ENCODE measurements at places on chromosomes 3 and 15.

DNA sequence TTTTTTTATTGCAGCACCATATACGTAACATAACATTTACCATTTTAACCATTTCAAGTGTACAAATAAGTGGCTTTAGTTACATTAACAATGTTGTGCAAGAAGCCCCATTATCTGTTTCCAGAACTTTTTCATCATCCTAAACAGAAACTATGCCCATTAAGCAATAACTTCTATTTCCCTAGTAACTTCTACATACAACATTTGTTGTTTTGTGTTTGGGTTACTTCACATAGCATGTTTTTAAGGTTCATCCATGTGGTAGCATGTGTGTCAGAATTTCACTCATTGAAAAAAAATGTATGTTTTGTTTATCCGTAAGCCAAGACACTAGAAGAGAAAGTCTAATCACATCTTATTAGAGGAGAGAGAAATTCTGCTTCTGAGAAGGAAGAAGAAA, 450.5 kb upstream of the PDZRN3 start:
- DNase-seq, result no peak

- DNase-seq, result no peak
Observed at GRCh38 chr3:181770296-181770695, 58.6 kb downstream of the SOX2 start.

- DNase-seq, result no peak
Observed at GRCh38 chr3:170330366-170330765, 27.1 kb upstream of the SKIL start.

DNA sequence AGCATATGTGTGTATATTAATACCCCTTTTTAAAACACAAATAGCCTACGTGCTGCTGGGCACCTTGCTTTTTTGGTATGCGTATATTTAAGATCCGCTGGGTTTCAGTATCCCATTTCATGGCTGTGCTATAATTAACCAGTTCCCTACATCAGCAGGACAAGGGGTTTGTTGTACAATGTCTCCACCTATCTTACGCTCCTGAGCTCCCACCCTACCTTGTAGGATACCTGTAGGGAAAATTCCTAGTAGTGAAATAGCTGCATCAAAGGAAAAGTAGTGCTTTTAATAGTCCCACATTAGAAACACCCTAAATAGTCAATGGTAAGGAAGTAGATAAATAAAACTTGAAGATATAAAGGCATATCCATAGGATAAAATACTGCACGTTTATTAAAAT, 1.4 kb downstream of the MAP6D1 start:
- no peak for DNase-seq

DNA sequence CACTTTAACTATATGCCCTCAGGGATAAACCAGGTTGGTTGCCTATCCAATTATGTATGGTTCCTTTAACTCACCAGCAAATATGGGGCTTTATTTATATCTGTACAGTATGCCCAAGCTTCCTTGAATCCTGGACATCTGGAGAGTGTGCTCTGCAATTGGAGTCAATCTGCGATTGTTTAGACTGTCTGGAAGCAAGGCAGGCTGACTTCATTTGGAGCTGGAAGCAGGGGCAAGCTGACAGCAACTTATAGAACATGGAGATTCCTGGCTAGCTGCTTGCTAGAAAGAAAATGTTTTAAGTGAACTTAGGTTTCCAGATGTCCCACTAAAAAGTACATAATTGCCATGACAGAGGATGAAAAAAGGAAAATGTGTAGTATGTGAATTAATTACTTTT, 63.7 kb upstream of the TPRG1 start:
- DNase-seq, result no peak

DNA sequence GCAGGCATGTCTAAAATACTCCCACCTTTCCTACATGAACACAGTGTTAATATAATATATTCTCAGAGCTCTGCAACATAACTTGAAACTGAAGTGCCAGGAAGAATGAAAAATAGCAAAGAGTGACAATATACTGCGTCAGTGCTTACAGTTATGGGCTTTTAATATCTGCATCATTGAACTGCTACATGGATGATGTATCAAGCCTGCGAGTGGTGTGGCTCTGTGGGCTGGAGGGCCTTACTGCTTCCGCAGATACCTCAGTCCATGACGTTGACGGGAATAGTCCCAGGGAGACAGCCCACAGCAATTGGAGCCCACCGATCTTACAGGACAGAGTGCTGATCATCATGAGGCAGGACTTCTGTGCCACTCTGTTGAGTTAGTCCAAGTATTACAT, 727.0 kb downstream of the NR2F2 start:
- DNase-seq, result no peak

DNA sequence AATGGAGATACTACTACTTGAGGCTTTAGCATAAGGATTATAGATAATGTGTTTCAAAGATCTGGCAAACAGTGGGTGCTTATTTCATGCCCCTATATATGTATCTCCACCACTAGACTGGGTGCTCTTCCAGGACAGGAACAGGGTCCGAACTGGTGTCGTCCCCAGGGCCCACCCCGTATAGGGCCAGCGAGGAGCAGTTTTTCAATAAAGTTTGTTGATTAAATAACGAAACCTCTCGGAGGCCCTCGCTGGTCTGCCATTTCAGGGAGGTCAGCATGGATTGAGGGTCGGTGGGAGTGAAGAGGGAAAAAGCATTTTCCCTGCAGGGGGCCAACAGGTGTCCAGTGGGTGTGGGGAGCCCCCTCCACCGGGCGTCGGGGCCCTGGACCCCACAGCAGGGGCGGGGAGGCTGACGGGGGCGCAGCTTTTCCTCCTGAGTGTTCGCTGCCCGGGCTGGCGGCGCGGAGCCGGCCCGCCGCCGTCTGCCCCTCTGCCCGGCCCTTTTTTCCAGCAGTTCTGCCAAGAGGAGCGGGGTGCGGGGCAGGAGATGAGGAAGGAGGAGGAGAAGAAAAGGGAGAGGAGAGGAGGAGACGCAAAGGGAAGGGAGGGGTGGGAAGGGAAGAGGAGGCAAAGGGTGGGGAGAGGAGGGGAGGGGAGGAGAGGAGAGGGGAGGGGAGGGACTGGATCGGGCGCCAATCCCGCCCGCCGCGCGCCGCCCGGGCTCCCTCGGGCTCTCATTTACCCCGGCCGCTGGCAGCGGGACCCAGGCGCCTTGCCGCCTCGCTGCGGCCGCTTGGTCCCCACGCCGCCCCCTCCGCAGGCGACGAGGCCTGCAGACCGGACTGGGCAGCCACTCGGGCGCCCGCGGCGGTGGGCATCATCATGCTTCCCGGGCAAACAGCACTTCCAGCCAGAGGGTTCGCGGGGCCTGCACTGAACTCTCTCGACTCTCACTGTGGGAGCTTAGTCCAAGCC, 66.3 kb downstream of the ISG20 start:
- no peak for DNase-seq

- no peak for DNase-seq
Observed at GRCh38 chr15:77097248-77097721, 26.4 kb upstream of the TSPAN3 start.

DNA sequence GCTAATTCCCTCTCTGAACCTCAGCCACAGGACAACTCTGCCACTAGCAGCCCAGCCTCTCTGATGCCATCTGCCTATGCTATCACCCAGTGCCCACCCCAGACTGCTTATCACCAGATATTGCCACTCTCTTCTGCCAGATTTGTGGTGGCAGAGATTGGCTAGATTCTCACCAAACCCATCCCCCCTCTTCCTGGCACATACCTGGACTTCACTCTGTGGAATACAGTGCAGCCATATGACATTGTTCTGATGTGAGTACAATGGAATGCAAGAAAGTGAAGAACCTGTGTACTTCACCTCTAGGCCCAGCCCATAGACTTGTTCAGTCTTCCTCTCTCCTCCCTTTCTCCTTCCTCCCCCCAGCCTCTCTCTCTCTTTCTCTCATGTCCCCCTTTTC, 46.9 kb upstream of the NTRK3 start:
- DNase-seq, result no peak

GRCh38 chr15:82977076-82977475, 8.9 kb upstream of the RAMAC start:
- no peak for DNase-seq

DNA sequence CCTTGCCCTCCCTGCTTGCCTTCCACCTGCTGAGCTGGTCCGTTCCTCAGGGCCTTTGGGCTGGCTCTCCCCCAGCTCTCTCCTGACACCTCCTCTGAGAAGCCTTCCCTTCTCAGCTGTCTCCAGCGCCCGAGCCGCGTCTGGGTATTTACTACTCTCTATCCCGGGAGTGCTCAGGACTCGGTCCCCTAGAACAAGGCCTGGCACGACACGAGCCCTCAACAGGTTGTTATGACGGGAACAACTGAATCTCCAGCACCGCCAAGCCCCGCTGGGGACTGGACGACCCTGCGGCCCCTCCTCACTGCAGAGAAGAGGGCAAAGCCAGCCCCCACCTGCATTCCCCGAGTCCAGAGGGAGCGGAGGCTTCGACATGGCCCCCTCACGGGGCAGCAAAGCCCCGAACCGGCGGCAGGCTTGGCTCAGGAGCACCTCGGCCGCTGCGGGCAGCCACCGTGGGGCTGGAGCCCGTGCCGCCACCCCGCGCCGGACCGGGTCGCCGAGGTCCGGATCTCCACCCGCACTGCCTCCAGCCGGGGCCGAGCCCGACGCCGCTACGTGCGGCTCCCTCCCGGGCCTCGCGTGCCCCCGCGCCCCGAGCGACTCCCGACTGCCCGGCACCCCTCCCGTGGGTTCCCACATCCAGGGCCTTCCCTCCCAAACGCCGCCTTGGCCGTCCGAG, 792 bp downstream of the TPRA1 start:
- no peak for DNase-seq

DNA sequence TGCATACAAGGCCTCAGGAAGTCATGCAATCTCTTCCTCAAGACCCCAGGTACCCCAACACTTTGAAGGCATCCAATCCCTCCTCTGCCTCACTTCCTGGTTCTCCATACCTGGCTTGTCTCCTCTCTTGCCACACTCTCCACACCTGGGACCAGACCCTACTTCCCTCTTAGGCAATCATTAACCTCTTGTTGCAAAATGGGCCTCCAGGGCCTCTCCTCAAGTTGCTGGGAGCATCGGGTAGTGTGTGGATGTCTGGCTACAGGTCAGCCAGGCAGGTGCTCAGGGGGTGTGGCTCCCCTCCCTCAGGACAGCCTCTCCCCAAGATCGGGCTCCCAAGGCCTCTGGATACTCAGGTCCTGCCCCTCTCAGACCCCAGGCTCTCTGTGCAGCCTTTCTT, 8.6 kb downstream of the PLA2G4E start:
- no peak for DNase-seq

DNA sequence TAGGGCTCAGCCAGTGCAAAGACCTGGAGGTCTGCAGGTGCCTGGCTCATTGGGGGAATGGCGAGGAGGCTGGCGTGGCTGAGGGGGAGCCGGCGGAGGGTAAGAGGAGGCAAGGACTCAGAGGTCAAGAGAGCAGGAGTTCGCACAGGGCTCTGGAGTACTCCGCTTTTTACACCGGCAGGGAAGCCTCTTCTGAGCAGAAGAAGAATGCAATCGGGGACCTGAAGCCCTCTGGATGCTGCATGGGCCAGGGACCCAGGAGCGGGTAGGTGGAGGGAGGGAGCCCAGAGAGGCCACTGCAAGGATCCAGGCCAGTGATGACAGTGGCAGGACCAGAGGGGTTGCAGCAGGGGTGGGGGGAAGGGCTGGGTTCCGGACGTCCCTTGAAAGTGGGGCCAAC, 70.4 kb upstream of the TAMM41 start:
- no peak for DNase-seq

GRCh38 chr3:165883863-165884478, 46.7 kb upstream of the BCHE start:
- no peak for DNase-seq

DNA sequence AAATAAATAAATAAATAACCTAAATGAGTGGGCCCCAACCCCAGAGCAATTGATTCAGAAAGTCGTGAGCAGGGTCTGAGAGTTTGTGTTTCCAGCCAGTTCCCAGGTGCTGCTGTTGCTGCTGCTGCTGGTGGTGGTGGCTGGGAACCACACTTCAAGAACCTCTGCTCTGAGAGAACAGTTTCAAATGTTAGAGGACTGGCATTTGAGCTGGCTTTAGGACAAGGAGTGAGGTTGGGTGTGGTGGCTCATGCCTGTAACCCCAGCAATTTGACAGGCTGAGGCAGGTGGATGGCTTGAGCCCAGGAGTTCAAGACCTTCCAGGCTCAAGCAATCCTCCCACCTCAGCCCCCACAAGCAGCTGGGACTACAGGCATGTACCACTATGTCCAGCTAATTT, 123.1 kb upstream of the UBE2E1 start:
- DNase-seq, result no peak

GRCh38 chr3:108090049-108090700, 656 bp downstream of the CD47 start:
- peak; percentile 56 for DNase-seq

DNA sequence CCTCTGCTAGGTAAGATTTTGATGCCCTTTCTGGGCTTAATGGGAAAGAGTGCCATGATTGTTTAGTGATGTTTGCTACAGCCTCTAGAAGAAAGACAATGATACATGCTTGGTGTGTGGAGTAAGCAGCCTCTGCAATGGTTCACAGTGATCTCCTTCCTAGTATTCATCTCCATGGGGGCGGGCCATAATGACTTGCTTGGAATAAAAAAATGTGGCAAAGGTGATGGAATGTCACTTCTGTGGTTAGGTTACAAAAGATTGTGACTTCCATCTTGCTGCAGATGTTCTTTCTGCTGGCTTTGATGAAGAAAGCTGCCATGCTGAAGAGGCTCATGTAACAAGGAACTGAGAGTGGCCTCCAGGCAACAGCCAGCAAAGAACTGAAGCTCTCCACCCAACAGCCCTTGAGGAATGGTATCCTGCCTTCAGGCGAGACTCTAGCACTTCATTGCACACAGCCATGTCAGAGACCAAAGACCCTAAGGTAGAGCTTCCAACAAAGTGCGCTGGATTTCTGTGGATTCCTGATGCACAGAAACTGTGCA, 139.1 kb upstream of the LRIG1 start:
- no peak for DNase-seq

GRCh38 chr3:49647741-49648140, 26.4 kb upstream of the APEH start:
- DNase-seq, result no peak

DNA sequence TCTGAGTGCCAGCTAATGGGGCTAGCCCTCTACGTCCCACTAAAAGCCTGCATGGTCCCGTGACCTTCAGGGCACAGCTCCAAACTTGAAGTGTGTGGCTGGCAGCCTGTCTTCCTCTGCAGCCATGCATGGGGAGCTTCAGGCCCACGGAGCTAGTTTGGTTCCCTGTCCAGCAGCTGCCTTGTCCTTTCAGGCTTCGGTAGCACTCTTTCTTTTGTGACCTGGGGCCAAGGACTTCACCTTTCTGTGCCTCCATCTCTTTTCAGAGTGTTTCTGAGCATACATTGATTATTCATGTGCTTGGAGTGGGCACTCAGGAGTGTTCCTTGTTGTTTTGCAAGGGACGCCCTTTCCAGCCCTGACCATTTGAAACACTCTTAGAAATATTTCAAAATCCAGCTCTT, 155.2 kb downstream of the DNAJB8 start:
- no peak for DNase-seq

DNA sequence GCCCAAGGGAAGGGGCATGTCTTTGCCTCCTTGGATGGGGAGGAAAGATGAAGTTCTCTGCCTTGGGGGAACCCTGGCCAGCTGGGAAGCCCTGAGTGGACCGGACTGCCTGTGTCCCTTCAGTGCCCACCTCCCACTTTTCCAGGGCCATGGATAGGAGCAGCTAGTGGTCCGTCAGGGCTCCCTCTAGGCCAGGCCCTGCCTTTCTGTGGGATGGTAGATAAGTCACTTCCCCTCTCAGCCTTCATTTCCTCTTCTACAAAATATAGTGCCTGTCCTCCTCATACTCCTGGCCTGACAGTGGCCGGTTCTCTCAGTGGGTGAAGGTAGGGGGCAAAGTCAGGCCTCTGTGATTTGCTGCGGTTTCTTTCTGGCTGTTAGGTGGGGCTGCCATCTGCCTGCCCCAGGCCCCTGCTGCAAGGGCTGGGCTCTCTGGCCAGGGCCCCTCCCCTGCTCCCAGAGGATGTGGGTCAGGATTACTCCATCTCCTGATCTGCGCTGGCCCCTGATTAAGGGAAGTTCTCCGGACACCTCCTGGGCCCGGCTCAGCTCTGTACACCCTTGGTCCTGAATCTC, 1.4 kb downstream of the PLEKHO2 start:
- DNase-seq, result no peak
